Mucosa of gallbladder (tissue), 1 donor: ENCODE measurements at places on chromosomes 7 and 10. TPM values are rescaled to one million over a fixed set of nuclear protein-coding genes. Genes with fewer than 3 reads are reported as not detected.

The FGFBP3 gene
- total RNA-seq: 0.72 TPM

The CNPY1 gene
- not detected for total RNA-seq

The GOT1 gene
- 140 TPM for total RNA-seq

The SEC24C gene
- total RNA-seq: 90.1 TPM

The TMEM26 gene
- 0.55 TPM for total RNA-seq

The SLC26A4 gene
- 0.52 TPM for total RNA-seq

The HOXA1 gene
- 0.40 TPM for total RNA-seq

The HYCC1 gene
- total RNA-seq: 20.5 TPM

The KRIT1 gene
- 52.3 TPM for total RNA-seq

The STEAP1 gene
- total RNA-seq: 13.1 TPM

The MCM10 gene
- total RNA-seq: 0.40 TPM

The SP8 gene
- not detected for total RNA-seq

The RPEL1 gene
- total RNA-seq: 0.09 TPM

The CYP2C18 gene
- 45.8 TPM for total RNA-seq

The CPA1 gene
- total RNA-seq: 27.8 TPM

GRCh38 chr10:110226543-110226925 lies 19.1 kb downstream of the MXI1 start:
- DNase-seq: peak; percentile 90

GRCh38 chr10:201328-201771 lies 66.1 kb downstream of the ZMYND11 start:
- no peak for DNase-seq

DNA sequence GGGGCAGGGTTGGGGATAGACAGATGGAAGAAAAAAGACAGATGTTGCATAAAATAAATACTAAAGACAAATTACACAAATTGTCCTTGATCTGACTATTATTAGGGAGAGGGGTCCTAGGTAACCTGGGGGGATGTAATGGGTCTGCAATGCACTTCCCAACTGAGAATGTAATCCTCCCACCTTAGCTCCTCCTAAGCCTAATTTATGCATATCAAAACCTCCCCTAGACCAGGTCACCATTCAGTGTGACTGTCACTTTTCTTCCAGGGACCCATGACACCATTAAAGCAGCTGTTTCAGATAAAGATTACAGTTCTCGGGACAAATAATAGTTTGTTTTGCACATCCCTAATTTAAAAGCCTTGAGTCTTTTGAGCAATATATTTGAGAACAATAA lies 133.9 kb upstream of the FEZF1 start:
- DNase-seq: no peak

DNA sequence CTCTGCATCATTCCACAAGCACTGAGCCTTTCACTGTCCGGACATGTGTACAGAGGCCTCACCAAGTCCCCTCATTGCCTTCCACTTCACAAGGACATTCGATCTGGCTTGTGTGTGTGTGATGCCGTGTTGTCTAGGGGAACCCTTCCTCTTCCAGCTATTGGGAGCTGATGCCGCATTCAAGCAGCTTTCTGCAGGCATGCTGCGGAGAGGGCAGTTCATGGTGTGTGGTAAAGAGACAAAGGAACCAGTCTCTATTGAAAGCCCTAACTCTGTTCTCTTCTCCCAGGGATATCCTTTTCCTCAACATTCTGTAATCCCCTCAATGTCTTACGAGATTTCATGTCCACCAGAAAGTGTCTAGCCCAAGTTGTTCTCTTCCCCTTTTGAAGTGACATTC lies 141.6 kb downstream of the ALOX5 start:
- no peak for DNase-seq

- DNase-seq: no peak
Measured at GRCh38 chr10:115049960-115050359, 43.2 kb upstream of the ATRNL1 start.

DNA sequence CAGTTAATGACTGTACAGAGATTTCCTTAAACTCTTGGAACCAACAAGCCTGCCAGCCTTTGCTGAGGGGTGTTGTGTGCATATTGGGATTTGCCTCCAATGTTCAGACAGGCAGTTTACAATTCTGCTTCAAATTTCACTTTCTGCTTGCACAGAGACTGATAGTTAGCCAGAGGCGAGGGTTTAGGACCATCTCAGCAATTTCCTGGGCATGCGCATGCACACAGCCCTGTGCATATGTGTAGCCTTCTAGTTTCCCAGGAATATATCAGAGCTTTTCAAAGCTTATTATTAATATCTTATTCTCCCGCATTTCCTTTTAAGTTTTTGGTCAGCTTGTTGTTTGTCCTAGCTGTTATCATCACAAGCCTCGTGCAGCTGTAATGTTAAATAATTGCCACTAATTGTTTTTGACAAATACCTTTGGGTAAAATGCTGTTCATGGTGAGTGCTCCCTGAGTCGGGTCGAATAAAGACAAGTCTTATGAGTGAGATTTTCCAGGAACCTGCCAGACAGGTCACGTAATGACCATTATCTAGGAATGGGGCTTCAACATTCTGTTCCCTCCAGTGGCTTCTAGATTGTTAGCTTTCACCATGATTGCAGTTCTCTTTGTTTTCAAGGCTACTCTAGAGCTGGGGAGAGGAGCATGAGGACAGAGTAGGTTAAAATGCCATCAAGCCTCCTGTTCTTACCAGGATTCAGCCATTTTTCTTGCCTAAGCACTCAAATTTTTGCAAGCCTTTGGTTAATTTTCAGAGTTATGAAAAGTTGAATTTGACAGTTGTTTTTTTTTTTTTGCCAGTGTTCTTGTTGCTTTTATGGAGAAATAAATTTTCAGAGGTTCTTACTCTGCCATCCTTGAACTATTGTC lies 24.1 kb upstream of the DNAJC1 start:
- no peak for DNase-seq

DNA sequence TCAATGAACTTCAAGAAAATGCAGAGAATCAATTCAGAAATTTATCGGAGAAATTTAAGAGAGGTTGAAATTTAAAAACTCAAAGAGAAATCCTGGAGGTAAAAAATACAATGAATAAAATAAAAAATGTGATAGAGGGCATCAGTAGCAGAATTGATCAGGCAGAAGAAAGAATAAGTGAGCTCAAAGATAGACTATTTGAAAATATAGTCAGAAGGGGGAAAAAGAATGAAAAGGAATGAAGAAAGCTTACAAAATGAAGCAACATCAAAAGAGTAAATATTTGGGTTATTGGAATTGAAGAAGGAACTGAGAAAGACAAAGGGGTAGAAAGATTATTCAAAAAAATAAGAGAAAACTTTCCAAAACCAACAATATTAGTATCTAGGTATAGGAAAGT lies 291.4 kb downstream of the SH2D4B start:
- DNase-seq: no peak

GRCh38 chr7:50221028-50221427 lies 83.5 kb upstream of the IKZF1 start:
- no peak for DNase-seq

DNA sequence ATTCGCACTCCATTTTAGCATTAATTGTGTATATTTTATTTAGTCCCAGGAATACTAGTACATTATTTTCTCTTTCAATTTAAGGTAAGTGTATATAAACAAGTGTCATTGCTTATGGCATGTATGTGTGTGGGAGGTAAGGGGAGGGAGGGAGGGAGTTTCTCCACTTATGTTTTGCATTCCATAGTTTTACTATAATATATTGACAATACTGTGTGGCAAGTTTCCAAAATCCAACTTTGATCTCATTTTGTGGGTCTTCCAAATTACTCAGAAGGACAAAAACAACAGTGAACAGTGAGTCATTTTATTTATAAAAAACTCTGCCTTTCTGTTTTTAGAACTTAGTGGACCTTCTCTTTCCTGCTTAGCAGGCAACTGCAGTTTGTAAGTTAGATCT lies 102.3 kb upstream of the SEMA3E start:
- DNase-seq: no peak

DNA sequence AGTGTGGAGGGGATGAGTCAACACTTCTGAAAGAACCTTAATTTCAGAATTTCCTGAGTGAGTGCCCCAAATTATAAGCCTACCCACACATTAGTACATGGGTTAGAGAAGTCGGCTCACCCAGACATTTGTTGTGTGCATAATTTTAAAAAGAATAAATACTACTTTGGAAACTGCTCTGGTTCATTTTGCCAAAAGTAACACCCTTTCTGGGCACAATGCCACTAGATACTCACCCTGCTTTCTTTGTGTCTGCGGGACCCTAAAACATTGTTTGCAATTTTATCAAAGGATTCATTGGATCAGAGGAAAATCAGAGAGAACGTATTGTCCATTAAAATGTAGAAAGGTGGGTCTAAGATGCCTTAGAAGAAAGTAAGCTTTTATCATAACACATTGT lies 245.5 kb upstream of the NRP1 start:
- DNase-seq: no peak

GRCh38 chr7:144842377-144842851 lies 6.6 kb upstream of the TPK1 start:
- DNase-seq: peak; percentile 55

DNA sequence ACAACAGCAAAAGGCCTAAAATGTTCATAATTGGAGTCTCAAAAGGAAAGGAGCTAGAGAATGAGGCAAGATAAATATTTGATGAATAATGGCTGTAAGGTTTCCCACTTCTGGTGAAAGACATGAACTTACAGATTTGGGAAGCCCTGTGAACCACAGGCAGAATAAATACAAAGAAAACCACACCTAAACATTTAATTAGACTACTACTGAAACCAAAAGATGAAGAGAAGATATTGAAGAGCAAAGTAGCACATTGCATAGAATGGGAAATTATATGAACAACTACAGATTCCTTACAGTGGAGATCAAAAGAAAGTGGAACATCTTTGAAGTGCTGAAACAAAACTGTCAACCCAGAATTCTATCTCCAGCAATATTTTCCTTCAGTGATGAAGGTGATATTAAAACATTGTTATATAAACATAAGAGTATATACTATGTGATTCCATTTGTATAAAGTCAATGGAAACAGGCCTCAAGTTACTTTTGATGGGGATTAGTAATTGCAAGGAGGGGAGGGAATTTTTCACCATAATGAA lies 191.3 kb upstream of the KAT6B start:
- DNase-seq: no peak

GRCh38 chr7:30750683-30751650 lies 968 bp upstream of the INMT start:
- peak; percentile 65 for DNase-seq

DNA sequence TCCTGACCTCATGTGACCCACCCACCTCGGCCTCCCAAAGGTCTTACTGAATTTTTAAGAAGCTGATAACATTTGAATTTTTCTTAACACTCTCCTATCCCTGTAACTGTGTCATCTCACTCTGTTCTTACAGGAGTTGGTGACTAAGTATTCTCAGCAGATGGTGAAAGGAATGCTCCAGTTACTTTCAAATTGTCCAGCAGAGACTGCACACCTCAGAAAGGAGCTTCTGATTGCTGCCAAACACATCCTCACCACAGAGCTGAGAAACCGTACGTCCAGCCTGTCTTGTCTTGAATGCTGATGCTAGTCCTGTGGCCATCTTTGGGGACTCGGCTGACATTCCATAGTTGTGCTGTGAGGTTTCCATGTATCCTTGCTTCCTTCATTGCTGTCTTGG lies 24.9 kb downstream of the TRRAP start:
- no peak for DNase-seq

DNA sequence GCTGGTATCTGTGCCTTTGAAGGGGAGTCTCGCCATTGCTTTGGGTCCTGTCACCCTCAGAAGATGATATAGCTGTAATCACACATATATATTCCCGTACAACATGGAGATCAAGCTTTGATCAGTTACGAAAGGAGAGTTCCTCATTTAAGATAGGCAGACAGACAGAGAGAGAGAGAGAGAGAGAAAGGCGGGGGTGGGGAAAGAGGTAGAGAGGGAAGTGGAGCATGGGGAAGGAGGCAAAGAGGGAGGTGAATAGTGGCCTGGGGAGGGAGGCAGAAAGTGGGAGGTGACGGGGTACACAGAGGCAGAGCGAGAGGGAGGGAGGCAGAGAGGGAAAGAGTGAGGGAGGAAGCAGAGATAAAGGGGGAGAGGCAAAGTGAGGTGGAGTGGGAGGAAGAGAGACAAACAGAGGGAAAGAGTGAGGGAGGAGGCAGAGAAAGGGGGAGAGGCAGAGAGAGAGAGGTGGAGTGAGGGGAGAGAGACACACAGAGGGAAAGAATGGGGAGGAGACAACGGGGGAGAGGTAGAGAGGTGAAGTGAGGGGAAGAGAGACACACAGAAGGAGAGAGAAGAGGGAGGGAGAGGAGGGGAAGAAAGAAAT lies 44.6 kb upstream of the C1QL3 start:
- no peak for DNase-seq

GRCh38 chr7:134602881-134603451 lies 43.7 kb upstream of the BPGM start:
- peak; percentile 17 for DNase-seq

- DNase-seq: no peak
Measured at GRCh38 chr7:140624392-140625191, 16.0 kb downstream of the DENND2A start.

DNA sequence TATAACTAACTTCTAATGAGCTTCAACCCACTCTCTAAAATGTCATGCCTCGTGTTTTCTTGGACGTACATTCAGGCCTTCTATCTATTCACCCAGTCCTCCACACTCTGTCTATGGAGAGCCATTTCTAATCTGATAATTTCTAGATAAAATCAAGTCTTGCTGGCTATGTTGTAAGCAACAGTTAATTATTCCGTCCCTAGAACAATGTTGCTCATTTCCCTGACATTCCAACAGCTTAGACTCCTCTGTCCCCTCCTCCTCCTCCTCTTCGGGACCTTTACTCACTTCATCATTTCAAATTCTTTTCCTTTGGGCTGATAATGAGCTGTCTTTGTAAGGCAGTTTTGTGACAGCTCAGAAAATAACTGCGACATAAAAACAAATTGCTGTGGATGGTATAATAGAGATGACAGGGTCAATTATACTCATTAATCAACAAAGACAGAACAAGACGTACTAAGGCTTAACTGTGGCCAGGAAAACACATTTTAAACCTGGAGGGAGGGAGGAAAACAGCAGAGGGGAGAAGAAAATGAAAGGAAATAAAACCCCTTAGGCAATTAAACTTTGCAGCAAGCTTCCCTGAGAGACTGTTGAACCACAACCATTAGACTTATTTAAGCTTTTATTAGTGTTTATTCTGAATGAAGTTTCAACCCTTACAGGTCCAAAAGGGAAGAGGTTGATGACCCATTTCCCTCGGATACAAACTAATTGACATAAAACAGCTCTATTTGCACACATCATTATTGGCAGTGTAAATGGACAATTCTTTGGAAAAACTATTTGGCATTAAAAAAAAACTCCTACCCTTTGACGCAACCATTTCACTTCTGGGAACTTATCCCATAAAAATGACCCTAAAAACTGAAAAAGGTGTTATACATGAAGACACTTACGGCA lies 179.1 kb downstream of the SFMBT2 start:
- DNase-seq: no peak
